ENCODE measurements at places on chromosomes 5 and 9.

GRCh38 chr5:91848453-91848852, 465.3 kb upstream of the ARRDC3 start:
- no peak for DNase-seq

DNA sequence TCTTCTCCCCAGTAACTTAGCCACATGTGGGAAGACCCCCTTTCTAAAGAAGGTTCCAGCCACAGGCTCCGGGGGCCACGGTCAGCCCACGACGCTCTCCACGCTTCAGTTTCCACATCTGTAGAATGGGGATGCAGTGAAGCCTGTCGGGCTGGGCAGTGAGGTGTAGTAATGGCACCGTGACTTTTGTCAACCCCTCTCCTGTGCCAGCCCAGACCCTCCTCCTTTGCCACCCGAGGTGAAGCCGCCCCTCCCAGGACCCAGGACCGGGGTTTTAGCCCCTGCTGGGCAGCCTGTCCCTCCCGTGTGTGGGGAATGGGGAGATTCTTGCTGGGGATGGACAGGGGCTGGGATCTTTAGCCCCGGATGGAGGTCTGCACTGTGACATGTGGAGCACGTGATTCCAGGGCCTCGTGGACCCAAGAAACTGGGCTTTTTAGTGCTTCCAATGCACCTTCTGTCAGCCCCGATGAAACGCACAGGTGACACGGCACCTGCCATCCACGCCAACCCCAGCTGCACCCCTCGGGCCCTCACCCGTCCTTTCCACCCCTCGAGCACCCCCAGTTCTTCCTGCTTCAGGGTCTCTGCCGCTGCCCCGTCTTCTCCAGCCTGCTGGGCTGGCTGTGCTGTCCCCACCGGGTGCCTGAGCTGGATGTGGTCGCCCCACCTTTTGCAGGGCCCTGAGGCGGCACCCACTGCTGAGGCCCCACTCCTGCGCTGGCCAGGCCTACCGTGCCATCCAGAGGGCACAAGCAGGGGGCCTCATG, 13.4 kb upstream of the RNU6ATAC start:
- DNase-seq, result no peak

- DNase-seq, result no peak
These were observed 179.0 kb downstream of the TMEM232 start for GRCh38 chr5:110547495-110547894.

DNA sequence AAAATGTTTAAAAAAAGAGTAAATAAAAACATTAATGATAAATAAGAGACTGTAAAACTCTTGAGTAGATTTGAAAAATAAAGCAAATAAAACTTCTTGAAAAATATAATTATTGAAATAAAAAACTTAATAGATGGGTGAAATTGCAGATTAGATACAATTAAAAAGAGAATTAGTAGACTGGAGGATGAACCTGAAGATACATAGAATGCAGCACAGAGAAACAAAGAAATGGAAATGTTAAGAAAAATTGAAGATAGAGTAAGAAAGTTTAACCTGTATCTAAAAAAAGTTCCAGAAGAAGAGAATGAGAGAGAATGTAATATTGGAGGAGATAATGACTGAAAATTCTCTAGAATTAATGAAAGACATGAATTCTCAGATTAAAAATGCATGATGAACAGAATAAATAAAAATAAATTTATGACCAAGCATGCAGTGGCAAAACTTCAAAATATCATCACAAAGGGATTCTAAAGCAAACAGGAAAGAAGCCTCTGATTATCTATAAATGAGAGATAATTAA, 438.1 kb upstream of the CLINT1 start:
- no peak for DNase-seq

DNA sequence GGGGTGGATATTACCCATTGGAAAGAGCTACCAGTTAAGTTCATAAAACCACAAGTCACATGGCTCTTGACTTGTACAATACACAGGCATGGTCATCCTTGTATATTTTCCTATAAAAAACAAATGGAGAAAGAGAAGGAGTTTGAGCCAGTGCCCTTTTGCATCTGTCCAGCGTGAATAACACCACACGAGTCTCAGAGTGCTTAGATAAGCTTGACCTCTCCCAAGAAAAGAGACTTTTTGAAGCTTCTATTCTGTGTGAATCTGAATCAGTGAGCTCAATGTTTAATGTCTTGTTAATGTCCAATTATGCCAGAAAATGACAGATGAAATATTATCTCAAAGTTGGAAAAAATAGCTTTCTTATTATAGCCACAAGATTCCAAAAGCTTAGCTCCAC, 30.9 kb upstream of the LPAR1 start:
- no peak for DNase-seq

GRCh38 chr9:38195737-38196161, 126.7 kb upstream of the SHB start:
- DNase-seq, result no peak

DNA sequence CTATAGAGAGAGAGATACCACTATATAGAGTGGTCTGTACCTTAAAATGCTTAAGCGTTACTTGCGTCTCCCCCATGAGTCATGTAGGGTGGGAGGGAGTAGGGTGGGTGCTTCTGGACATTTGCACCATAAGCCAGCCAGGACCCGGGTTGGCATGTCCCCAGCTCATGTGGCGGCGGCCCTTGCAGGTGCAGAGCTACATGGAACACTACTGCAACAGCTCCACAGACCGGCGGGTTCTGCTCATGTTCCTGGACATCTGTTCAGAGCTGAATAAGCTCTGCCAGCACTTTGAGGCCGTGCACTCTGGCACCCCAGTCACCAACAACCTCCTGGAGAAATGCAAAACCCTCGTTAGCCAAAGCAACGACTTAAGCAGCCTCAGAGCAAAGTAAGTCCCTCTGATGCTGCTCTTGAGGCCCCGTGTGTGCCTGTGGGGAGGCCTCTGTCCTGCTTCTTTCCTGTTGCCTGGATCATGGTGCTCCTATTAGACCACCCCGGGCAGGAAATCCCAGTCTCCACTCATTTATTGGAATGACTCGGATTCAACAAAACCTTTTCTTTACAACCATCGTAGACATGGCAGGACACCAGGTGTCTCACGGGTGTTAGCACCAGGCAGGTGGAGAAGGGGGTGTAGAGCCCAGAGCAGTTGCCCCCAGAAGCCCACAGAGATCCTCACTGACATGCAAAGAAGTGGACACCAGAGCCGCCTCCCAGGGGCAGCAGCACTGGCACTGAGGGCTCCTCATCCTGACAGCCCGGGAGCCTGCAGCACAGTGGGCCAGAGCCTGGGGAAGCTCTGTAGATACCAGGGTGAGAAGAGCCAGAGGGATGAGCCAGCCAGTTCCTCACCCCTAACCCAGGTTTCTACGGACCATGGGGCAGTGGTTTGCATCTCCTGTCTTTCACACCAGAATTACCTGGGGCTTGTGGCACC, 8.8 kb downstream of the SPACA9 start:
- DNase-seq, result no peak

- no peak for DNase-seq
These were observed 7.6 kb downstream of the SHB start for GRCh38 chr9:38061326-38061977.

DNA sequence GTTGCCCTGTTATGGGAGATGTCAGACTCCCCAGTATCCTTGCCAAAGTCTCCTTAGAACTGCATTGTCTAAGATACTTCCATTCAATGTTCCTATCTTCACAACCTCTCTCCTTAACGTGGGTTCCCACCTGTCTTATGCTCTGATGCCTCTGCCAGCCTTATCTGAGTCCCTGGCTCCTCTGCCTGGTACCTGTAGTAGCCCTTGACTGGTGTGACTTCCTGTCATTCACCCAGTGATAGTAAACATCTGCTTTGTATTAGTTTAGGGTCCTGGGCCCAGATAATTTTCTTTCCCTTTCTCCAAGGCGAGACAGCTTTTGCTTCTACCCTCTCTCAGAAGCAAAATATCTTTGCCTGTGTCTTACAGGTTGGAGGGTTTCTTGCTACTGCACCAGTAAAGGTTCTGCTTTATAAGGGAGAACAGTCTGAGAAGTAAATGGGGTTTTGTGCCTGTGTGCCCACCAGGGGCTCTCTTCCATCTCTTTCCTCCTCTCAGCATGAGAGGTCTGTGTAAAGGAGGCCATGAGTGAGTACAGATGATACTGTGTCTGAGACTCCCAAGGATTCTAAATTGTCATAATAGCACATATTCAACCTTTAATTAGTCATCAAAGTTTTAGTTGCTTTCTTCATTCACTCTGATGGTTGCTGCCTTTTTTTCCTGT, 220.8 kb downstream of the PRR16 start:
- no peak for DNase-seq

DNA sequence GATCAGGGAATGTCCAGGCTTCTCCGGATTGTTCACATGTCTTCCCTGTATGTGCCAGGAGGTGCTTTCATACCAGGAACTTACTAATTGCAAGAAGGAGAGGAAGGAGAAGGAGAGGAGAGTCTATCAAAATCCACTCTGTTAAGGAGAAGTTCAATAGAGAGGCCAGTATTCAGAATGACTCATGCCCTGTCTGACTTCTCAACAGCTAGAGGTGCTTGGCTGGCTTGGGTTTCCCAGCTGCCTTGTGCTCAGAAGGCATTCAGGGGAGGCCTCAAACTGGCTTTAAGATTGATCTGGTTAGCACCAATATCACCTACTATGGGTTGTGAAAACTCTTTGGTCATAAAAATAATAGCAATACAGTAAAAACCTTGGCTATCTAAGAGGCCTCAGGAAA, 167.9 kb upstream of the GLRA1 start:
- DNase-seq, result no peak

- no peak for DNase-seq
These were observed 143.7 kb downstream of the ARHGAP26 start for GRCh38 chr5:142913728-142914338.

GRCh38 chr5:9188131-9188530, 357.7 kb downstream of the SEMA5A start:
- DNase-seq, result no peak

- no peak for DNase-seq
These were observed 427.8 kb downstream of the BNC2 start for GRCh38 chr9:16442622-16443021.

DNA sequence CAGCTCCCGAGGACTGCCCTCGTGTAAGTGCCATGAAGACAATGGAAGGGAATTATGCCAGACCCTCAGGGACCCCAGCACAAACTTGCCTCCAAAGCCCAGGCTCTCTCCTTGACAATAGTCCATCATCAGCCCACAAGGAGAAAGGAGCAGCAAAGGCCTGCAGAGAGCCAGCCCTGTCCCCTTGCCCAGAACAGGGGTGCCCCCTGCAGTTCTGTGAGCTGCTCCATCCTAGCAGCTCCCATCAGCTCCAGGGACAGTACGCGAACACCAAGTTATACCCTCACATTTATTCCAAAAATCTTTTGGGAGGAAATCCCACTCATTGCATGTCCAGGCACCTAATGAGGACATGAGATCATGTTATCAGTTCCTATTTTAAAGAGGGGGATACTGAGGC, 11.1 kb downstream of the BARX1 start:
- no peak for DNase-seq

- DNase-seq, result no peak
These were observed 646.8 kb upstream of the WWC1 start for GRCh38 chr5:167644619-167645018.

- DNase-seq, result no peak
These were observed 217.5 kb upstream of the NMUR2 start for GRCh38 chr5:152622628-152623027.

DNA sequence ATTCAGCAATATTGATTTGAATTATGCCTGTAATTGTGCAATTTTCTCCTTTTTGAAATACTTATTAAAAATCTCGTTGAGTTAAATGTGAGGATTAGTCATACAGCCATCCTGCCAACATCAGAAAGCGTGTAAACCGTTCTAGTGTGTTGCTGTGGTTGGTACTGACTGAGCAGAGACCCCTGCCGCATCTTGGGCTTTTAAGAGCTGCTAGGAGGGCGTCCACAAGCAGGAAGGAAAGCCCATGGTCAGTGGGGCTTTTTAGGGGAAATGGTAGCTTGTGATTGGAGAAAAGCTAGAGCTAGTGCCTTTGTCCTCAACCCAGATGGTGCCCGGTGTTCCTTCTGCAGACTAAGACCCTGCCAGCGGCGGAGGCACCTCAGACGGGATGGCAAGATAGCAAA, 1.3 kb downstream of the SDHA start:
- peak; percentile 24 for DNase-seq

DNA sequence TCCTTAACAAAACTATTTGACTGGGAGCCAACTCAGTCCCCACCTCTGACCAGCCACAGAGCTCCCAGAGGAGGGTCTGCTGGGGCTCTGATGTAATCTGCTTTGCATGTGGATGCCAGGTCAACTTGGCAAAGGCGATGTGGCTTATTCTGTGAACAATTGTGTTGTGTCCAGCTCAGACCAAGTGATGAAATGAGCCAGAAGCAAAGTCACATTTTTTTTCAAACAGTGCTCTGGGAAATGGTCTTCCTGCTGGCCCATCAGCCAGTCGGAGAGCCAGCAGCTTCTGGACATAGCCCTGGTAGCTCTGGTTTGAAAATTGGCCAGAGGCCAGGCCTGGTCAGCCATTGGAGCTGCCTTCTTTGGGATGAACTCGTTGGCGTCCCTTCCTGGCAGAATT, 86.5 kb downstream of the ANGPTL2 start:
- no peak for DNase-seq

DNA sequence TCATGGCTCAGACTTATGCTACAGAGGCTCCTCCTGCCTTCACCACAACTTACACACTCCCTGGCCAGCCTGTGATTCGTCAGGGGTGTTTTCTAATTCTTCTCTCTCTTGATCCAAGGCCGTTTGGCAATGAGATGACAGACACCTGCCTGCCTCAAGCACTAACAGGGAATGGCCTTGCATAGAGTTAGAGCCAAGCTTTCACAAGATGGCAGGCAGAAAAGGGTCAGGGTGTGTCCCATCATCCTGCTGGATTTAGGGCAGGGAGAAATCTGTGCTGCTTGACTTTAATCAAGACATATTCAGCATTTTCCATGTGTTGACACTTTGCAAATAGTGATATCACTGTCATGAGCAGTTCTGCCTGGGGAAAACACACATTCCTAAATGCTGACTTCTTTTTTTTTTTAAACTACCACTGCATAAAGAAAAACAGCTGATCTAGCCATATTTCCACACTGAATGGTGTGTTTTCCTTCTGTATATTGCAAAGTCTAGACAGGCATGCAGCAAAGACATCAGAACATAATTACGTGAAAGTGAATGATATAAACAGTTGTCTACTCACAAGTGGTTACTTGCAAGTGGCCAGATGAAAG, 95.0 kb upstream of the SLC25A48 start:
- no peak for DNase-seq

- DNase-seq, result no peak
These were observed 33.3 kb downstream of the RICTOR start for GRCh38 chr5:39040875-39041274.

GRCh38 chr5:132659598-132660493, 1.9 kb downstream of the IL13 start:
- DNase-seq, result no peak

GRCh38 chr5:178434016-178434761, 156.0 kb downstream of the COL23A1 start:
- DNase-seq, result peak; percentile 1

- no peak for DNase-seq
These were observed 5.8 kb downstream of the OCLN start for GRCh38 chr5:69498384-69498783.

- DNase-seq, result no peak
These were observed 33.5 kb upstream of the ZSWIM6 start for GRCh38 chr5:61298580-61298979.

DNA sequence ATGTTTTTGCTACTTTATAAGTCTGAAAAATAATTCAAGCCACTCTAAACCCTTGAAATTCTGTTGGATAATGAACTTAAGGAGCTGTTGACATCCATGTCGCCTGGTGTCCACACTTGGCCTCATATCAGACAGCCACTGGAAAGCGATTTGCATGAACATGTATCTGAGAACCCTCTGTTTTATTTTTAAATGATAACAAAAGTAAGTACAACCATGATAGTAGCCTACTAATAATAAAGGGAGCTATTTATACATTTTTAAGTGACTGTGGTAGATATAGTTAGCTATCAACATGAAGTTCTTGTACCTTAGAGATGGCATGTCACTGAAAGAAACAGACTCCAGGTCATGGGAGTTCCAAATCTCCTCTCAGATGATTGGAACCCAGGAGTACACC, 53.3 kb downstream of the PLCXD3 start:
- DNase-seq, result no peak
